ENCODE measurements at places on chromosomes 2 and 18.
A peak's percentile ranks its signal among the peaks of the same experiment; 100 is the strongest.

DNA sequence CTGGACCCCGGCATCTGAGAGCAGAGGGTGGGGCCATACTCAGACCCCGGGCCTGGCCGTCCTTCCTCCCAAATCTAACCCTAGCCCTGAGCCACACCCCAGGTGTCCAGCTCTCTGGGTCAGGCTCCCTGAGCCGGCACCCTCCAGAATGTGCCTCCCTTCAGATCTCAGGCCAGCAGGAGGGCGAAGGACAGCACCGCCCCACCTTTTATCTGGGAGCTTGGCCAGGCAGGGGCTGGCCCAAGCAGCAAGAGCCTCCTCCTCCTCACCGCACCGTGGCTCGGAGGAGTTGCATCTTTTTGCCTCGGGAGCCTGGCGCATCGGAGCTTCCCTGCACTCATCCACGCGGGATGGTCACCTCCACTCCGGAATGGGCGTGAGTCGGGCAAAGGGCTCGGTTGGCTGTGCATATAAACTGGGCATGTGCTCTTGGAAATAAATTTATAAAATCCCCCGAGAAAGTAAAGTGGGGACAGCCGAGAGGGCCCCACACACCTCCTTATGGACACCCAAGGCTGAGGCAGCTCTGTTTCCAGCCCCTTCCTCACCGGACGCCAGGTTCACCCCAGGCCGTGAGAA, 69.1 kb upstream of the CTDP1 start:
- no peak for DNase-seq
- H3K4me3 ChIP-seq: no peak overlapping the region
- H3K36me3 ChIP-seq: no peaks in the 10 kb centered on the region
- no peaks in the 10 kb centered on the region for H3K27me3 ChIP-seq
- no peaks in the 10 kb centered on the region for H3K4me1 ChIP-seq

DNA sequence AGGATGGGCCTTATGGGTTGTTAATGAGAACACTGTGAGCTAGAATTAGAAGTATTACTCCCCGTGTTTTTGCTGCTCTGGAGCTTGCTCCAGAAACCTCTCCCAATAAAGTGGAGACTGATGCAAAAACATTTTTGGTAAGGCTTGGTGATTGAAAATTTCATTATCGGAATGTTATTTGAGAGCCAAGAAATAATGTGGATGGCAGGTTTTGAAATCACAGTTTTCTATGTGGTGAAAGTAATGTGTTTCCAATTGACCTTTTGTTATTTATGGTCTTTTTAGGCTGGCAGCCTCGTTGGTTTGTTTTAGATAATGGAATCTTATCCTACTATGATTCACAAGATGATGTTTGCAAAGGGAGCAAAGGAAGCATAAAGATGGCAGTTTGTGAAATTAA, 5.1 kb downstream of the PLEKHA3 start:
- no peak overlapping the region for H3K27ac ChIP-seq
- H3K4me1 ChIP-seq: peaks cover 16% of the 10 kb centered on the region
- no peak for DNase-seq
- H3K4me3 ChIP-seq: no peak overlapping the region
- H3K27me3 ChIP-seq: no peaks in the 10 kb centered on the region
- peaks cover 5% of the 10 kb centered on the region for H3K36me3 ChIP-seq

GRCh38 chr2:106582148-106583143, 95.3 kb downstream of the CD8B2 start:
- peak overlapping the region; percentile 53 for H3K4me3 ChIP-seq
- no peaks in the 10 kb centered on the region for H3K4me1 ChIP-seq
- peak; percentile 28 for DNase-seq
- H3K36me3 ChIP-seq: no peaks in the 10 kb centered on the region

- no peak for DNase-seq
- no peak overlapping the region for H3K4me3 ChIP-seq
- no peaks in the 10 kb centered on the region for H3K27me3 ChIP-seq
Observed at GRCh38 chr2:227406177-227407031, 18.7 kb upstream of the SCYGR1 start.

DNA sequence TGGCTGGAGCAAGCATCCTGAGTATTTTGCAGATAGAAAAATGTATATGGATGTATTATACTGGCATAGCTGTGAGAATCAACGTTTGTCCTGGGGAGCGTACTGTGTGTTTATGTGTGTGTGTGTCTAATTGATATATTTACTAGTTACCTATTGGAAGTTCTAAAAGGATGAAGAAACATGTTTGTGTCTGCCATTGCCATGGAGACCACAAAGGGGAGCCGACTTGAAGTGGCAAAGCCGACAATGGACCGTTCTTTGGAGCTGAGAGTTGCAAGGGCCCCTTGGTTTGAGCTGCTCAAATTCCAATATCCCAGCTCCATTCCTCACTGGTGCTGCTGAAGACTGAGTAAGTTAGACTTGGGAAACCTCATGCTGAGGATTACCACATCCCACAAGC, 14.3 kb upstream of the SLC25A52 start:
- no peak for DNase-seq
- H3K4me3 ChIP-seq: no peak overlapping the region
- H3K36me3 ChIP-seq: no peaks in the 10 kb centered on the region
- H3K27ac ChIP-seq: no peak overlapping the region
- no peaks in the 10 kb centered on the region for H3K27me3 ChIP-seq

GRCh38 chr2:216780843-216781242, 79.0 kb downstream of the TNP1 start:
- no peaks in the 10 kb centered on the region for H3K36me3 ChIP-seq
- no peak overlapping the region for H3K27ac ChIP-seq
- DNase-seq: no peak
- H3K27me3 ChIP-seq: no peaks in the 10 kb centered on the region

GRCh38 chr2:14082640-14083039, 549.9 kb upstream of the LRATD1 start:
- no peak overlapping the region for H3K4me3 ChIP-seq
- H3K27ac ChIP-seq: no peak overlapping the region
- no peak for DNase-seq
- no peaks in the 10 kb centered on the region for H3K36me3 ChIP-seq
- H3K4me1 ChIP-seq: no peaks in the 10 kb centered on the region
